ENCODE measurements at places on chromosomes 7 and 10.
A peak's percentile ranks its signal among the peaks of the same experiment; 100 is the strongest.

GRCh38 chr7:101496017-101496416 lies 133.1 kb downstream of the MYL10 start:
- peak; percentile 38 for DNase-seq

DNA sequence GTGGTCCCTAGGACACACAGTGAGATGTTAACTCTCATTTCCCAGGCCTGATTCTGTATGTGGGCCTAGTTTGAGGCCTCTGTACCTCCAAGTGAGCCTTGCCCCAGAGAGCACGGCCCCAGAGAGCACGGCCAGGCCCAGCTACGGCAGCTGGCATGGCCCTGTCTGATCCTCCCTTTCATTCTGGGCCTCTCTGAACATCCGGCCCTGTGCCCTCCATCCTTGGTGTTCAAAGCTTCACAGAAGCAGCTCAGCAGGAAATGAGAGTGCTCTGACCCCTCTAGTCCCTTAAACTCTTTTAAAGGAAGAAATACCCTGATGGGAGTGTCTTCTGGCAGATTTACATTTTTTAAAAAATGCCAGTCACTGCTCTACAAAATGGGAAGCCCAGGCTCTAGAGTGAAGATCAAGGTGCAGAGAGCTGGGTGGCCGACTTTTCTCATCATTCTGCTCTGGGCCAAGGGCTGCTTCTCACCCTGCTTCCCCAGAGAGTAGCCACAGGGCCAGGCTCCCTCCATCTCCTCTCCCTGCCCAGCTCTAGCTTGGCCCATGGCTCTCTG lies 171.9 kb downstream of the RPS24 start:
- no peak for DNase-seq

DNA sequence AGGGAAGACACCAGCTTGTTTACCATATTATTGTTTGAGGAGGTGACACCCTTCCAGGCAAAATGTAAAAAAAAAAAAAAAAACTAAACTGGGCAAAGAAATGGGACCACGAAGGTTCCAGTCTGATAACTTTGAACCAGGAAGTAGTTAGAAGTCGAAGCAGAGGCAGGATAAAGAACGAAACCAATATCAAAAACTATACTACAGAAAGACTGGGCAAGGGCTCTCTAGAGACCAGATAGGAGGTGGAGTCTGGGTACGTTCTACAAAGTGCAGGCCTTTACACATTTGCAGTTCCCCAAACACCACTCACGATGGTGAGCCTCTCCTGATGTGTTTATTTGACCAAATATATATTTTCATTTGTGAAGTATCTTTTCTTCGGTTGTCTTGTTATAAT lies 125.7 kb upstream of the CDK1 start:
- DNase-seq: no peak

GRCh38 chr7:36182854-36183604 lies 30.0 kb downstream of the EEPD1 start:
- no peak for DNase-seq

DNA sequence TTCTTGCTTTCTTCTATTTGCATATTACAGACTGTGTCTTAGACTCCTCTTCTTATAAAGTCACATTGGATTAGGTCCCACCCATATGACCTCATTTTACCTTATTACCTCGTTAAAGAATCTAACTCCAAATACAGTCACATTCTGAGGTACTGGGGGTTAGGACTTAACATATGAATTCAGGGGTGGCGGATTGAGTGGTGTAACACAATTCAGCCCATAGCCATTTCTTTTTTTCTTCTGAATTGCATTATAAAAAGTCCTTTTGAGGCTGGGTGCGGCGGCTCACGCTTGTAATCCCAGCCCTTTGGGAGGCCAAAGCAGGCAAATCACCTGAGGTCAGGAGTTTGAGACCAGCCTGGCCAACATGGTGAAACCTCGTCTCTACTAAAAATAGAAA lies 6.8 kb upstream of the HERC4 start:
- no peak for DNase-seq

DNA sequence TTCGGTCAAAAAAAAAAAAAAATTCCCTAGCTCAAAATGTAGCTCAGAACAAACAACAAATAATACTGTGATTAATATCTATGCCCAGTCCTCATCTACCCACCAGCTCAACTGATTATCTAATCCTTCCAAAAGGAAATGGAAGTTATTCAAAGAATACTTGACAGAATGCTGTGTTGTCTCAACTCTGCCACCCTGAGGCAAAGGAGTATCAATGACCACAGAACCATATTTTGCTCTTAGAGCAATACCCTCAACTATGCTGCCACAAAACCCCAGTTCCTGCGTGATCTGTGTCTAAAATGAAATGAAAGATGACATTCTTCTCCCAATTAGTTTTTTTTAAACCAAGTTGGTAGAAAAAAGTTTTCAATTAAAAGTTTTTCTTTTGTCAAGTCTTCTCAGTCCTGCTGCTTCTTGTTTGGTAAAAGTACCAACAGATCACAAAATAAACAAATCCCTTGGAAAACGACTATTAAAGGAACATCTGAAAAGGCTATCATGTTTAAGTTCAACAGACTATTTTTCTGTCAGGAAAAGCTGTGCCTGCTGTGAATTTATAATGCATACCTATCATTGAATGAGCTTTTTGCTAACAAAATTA lies 21.6 kb downstream of the RBM28 start:
- DNase-seq: peak; percentile 77

DNA sequence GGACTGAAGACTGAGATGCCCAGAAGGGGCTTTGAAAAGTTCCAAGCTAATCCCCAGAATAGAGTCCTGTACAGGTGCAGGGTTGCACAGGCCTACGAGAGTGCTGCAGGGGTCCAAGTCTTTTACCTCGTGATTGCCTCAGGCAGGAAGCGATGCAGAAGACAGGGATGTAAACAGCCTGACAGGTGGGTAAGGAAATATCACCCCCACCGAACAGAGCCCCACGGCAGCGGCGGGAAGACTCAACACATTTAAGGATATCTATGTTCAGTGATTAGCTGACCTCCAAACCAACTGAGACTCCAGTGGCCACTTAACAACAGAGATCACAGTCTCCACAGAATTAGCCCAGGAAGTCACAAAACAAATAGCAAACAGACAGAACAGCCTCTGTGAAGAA lies 73.9 kb upstream of the VIPR2 start:
- no peak for DNase-seq

DNA sequence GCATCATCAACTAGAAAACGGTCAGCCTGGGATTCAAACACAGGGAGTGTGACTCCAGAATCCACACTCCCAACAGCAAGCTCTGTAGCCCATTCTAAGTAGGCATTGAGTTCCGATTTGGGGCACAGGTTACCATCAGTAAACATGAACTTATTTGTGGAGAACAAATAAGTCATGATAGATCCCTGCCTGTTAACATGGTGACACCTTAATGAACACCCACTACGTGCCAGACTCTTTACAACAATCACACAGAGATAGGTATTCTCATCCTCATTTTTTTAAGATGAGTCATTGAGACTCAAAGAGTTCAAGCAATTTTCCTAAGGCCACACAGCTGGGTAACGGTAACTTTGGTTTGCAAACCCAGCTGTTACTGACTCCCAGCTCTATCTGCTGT lies 91.5 kb downstream of the LYZL2 start:
- peak; percentile 41 for DNase-seq

GRCh38 chr10:50625649-50626132 lies 1.9 kb upstream of the SGMS1 start:
- no peak for DNase-seq

- DNase-seq: peak; percentile 24
Observed at GRCh38 chr7:41731493-41732435, 28.9 kb upstream of the INHBA start.

GRCh38 chr10:99958302-99958701 lies 51.4 kb downstream of the DNMBP start:
- peak; percentile 56 for DNase-seq

DNA sequence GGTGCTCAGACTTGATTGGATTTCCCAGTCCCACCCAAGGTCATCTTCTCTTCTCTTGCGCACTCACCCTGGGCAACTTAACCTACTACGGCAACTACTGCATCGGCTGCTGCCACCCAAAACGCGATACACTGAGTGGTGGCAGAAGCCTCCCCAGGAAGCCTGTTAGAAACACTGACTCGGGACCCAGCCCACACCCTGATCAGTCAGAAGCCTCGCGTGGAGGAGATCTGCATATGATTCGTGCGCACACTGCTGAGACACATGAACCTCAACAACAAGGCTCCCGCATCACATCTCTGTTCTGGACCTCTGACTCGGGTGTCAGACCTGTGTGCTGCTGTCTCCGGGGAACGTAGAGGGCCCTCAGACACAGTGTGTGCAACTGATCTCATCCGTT lies 419.5 kb downstream of the PAXIP1 start:
- no peak for DNase-seq

- no peak for DNase-seq
Observed at GRCh38 chr7:8205537-8205936, 56.4 kb downstream of the ICA1 start.

GRCh38 chr7:106629516-106629915 lies 31.4 kb downstream of the CCDC71L start:
- peak; percentile 57 for DNase-seq

DNA sequence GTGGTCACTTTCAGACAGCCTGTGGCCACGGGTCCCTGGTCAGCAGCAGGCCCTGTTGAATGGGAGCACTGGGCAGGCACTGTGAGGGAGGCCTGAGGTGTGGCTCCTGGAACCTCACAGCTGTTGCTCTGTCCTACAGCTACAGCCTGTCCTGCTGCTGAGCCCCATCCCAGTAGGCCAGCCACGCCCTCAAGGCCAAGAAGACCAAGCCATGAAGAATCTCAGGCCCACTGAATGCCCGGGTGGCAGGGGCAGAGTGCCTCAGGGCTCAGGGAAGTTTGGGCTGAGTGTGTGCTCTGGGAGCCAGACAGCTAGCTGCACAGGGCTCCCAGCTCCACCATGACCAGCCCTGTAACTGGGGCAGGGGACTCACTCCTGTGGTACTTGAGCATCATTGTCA lies 363.5 kb upstream of the NUPR2 start:
- no peak for DNase-seq

GRCh38 chr7:32360127-32360526 lies 130.1 kb downstream of the LSM5 start:
- DNase-seq: no peak

DNA sequence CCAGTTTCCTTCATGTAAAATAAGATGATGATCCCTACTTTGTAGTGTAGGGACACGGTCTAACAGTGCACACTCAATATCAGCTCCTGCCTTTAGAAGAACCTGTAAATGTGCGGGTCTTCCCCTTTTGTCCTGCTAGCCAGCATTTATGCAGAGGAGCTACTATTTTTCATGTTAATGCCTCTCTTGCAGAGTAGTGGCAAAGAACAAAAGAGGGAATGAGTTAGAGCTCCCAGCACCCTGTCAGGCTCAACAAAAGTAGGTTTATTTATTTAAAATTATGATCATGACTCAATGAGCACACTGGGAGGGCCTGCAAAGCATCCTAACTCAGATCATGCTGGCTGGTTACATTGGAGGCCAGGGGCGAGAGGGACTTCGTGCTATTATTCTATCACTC lies 414.5 kb upstream of the COBL start:
- DNase-seq: no peak

GRCh38 chr10:9807846-9808245 lies 1209.8 kb upstream of the CELF2 start:
- no peak for DNase-seq

GRCh38 chr10:5814110-5815107 lies 1.2 kb upstream of the GDI2 start:
- DNase-seq: peak; percentile 20

GRCh38 chr7:73451780-73452398 lies 18.3 kb downstream of the FZD9 start:
- peak; percentile 59 for DNase-seq

DNA sequence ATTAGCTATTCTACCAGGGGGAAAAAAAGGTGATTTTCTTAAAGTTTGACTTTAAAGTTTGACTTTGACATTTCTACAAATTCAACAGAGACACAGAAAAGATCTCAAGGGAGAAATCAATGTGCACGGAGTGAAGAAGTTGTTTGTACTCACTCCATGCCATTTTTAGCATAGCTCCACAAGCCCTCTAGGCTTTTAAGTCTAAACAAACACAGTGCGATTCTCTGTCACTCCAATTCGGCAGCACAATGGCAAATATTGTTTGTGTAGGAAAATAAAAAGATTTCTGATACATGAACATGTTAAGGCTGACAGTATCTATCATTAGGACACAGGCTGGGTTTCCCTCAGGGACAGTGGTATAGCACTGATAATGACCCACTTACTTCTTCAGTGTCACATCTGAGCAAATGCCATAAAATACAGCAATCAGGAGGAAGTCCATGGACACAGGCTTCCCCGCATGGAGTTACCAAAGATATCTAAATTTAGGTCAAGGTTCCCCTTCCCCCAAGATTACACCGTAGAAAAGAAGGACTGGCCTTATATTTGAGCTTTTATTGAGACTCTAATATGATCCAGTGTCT lies 28.0 kb downstream of the GSAP start:
- no peak for DNase-seq

GRCh38 chr7:4835398-4836205 lies 26.2 kb downstream of the PAPOLB start:
- no peak for DNase-seq

GRCh38 chr10:79431891-79432831 lies 13.3 kb downstream of the ZCCHC24 start:
- DNase-seq: peak; percentile 72

DNA sequence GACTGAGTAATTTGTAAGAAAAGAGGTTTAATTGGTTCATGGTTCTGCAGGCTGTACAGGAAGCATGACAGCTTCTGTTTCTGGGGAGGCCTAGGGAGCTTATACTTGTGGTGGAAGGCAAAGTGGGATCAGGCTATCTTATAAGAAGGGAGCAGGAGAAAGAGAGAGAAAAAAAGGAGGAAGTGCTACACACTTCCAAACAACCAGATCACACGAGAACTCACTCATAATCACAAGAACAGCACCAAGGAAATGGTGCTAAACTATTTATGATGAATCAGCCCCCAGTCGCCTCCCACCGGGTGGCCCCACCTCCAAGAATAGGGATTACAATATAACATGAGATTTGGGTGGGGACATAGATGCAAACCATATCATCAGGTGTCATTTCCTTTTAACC lies 89.1 kb upstream of the KCNMA1 start:
- no peak for DNase-seq

- DNase-seq: no peak
Observed at GRCh38 chr10:117532451-117533107, 10.0 kb upstream of the EMX2 start.

DNA sequence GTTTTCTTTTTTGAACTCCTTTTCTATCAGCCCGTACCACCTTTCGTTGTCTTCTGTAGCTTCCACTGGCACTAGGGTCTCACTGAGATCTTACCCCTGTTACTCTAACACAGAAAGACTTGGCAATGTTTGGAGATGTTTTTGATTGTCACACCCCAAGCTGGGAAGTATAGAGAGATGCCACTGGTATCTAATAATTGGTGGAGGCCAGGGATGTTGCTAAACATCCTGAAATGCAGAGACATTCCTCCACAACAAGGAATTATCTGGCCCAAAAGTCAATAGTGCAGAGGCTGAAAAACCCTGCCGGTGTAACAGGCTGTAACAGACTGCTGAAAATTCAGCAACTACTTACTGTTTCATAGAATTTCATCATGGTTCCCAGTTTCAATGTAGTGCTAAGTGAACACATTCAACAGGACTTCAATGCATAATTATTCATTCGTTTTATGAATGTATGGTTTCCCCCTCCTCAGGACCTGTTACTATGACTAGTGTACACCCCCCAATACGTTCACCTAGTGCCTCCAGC lies 115.9 kb downstream of the TRIM24 start:
- peak; percentile 18 for DNase-seq
